ENCODE measurements at places on chromosomes 1 and 21.
A peak's percentile ranks its signal among the peaks of the same experiment; 100 is the strongest.

DNA sequence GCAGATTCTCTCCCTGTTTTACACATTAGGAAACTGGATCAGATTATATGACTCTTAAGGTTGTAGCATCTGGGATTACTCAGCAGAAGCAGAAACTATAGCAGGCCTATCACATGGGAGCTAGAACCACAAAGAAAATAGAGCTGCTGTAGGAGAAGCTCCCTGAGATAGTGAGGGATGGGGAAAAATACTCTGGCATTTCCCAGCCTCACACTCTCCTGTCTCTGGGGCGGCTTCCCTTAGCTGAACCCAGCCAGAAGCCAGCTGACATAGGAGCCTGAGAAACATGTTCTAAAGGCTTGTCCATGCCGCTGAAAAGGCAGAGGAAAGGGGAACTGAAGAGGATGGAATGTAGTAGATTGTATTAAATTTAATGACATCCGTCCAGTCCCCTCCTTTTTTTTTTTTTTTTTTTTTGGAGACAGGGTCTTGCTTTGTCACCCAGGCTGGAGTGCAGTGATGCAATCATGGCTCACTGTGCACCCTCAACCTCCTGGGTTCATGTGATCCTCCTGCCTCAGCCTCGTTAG is 76.8 kb upstream of the DNAJC6 start:
- no peak overlapping the region for H3K27ac ChIP-seq
- H3K4me1 ChIP-seq, result no peaks in the 10 kb centered on the region
- no peaks in the 10 kb centered on the region for H3K27me3 ChIP-seq
- no peak overlapping the region for H3K4me3 ChIP-seq

- H3K4me3 ChIP-seq, result no peak overlapping the region
- H3K36me3 ChIP-seq, result no peaks in the 10 kb centered on the region
- H3K4me1 ChIP-seq, result peaks cover 2% of the 10 kb centered on the region
- no peaks in the 10 kb centered on the region for H3K27me3 ChIP-seq
- H3K27ac ChIP-seq, result no peak overlapping the region
- DNase-seq, result no peak
Observed at GRCh38 chr1:198096390-198096789, 60.4 kb upstream of the NEK7 start.

DNA sequence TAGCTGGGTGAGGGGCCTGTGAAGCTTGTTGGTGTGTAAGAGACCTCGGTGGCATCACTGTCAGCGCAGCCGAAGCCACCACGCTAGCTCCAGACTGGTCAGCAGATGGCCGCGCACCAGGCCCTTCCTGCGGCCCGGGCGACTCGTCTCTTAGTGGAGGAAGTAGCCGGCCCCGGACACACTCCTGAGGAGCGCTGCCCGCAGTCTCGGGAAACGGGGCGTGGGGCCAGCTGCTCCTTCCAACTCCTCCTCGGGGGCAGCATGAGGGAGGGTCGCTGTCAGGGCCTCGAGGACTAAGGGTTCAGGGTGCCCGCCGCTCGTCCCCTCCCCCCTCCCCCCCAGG is 20.4 kb downstream of the H3-3A start:
- H3K27ac ChIP-seq, result no peak overlapping the region
- DNase-seq, result peak; percentile 58
- H3K36me3 ChIP-seq, result no peaks in the 10 kb centered on the region
- peak overlapping the region; percentile 77 for H3K4me3 ChIP-seq
- H3K27me3 ChIP-seq, result no peaks in the 10 kb centered on the region

DNA sequence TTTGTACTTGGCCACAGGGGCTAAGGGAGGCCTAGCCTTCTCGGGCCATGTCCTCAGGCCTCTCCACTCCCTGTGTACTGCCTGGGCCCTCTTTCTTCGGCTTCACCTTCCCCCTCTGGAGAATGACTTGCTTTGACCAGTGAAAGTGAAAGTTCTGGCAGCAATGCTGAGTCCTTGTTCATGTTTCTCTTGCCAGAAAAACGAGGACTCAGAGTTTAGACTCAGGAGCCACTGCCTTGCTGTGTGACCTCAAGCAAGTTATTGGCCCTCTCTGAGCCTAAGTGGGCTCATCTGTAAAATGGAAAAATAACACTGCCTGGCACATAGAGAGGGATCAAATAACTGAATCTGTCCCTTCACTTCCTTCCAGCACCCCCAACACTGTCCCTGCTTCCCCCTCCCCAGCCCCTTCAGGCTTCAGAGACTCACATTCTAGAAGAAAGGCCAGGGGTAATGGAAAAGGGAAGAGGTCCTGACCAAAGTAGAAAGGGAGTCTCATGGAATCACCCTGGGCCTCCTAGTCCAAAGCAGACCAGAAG is 1.5 kb downstream of the C1QA start:
- no peaks in the 10 kb centered on the region for H3K27me3 ChIP-seq
- no peak overlapping the region for H3K27ac ChIP-seq
- no peaks in the 10 kb centered on the region for H3K36me3 ChIP-seq

- H3K4me3 ChIP-seq, result no peak overlapping the region
- no peaks in the 10 kb centered on the region for H3K36me3 ChIP-seq
- no peaks in the 10 kb centered on the region for H3K4me1 ChIP-seq
- no peak for DNase-seq
- no peak overlapping the region for H3K27ac ChIP-seq
Observed at GRCh38 chr21:34630536-34631143, 15.7 kb upstream of the RCAN1 start.

- no peaks in the 10 kb centered on the region for H3K27me3 ChIP-seq
- no peaks in the 10 kb centered on the region for H3K36me3 ChIP-seq
- H3K27ac ChIP-seq, result no peak overlapping the region
- no peak for DNase-seq
- H3K4me3 ChIP-seq, result no peak overlapping the region
- no peaks in the 10 kb centered on the region for H3K4me1 ChIP-seq
Observed at GRCh38 chr1:52640697-52641096, 7.7 kb downstream of the SHISAL2A start.

- no peak overlapping the region for H3K27ac ChIP-seq
- H3K4me3 ChIP-seq, result no peak overlapping the region
- H3K36me3 ChIP-seq, result no peaks in the 10 kb centered on the region
- no peaks in the 10 kb centered on the region for H3K4me1 ChIP-seq
- H3K27me3 ChIP-seq, result no peaks in the 10 kb centered on the region
- DNase-seq, result no peak
Observed at GRCh38 chr1:239600588-239600987, 214.2 kb downstream of the CHRM3 start.

Measured in H9 (cell line).